ENCODE measurements at places on chromosomes 3 and 15.
A peak's percentile ranks its signal among the peaks of the same experiment; 100 is the strongest.

DNA sequence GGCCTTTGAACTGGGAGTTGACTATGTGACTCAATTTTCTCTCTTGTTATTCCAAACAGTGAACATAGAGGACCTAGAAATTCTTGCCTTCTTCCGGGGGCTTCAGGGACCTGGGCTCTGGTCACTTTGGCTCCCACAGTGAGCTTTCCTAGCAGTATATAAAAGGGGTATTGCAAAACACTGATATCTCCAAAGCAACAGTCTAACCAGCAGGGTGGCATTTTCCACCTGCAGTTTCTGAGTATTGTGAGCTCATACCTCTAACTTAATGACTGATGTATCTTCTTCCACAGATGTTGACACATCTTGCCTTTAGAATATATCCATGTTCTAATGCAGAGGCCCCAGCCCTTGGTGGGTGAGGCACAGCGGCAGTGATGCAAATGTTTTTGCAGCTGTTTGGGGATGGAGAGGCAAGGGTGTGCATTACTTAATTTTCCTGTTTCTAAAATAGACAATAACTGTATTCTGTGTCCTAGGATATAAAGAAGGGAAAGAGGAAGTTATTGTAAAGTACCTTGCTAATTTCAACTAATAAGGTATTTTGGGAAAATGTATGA is 45.7 kb upstream of the ADGRG7 start:
- DNase-seq = no peak

- no peak for DNase-seq
Observed at GRCh38 chr3:185465471-185465870, 33.4 kb downstream of the TMEM41A start.

GRCh38 chr3:15331606-15332404 is 581 bp downstream of the SH3BP5 start:
- DNase-seq = peak; percentile 32

- DNase-seq = no peak
Observed at GRCh38 chr3:189334064-189334920, 162.5 kb downstream of the TPRG1 start.

GRCh38 chr3:61530355-61530754 is 31.0 kb upstream of the PTPRG start:
- no peak for DNase-seq

GRCh38 chr15:61036136-61036535 is 193.0 kb downstream of the RORA start:
- no peak for DNase-seq

- DNase-seq = no peak
Observed at GRCh38 chr15:37823601-37824275, 110.7 kb upstream of the TMCO5A start.

DNA sequence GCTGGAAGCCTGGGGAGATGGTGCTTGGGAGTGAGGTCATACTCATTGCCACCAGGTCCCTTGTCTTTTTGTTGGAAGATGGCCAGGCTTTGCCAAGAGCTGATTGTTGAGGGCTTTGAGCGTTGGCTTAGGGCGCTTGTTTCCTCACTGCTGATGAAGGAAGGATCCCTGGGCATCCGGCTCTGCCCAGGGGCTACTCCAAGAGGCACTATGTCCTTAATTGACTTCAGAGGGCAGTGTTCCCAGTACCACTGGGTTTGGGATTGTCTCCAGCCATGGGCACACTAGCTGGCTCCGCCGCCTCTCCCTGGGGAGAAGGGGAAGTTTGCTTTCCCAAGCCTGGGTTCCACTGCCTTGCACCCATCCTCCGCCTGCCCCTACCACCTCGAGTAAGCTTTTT is 57.2 kb upstream of the RGMA start:
- no peak for DNase-seq

DNA sequence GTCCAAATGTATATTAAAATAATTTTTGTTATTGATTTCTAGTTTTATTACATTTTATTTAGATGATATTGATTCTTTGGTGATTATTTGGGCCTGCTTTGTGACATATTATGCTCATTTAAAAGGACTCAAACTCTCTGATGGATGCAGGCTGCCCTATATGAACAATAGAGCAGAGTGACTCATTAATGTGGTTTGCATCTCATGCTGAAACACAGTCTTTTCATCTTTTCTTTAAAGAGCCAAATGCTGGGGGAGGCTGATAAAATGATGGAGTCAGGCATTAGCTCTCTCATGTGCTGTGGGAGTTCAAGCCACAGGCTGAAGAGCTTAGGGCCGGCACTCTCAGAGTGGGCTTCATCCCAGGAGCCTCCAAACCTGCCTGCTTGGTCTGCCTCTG is 7.2 kb downstream of the PLA1A start:
- DNase-seq = no peak

- no peak for DNase-seq
Observed at GRCh38 chr3:17398959-17399551, 343.4 kb downstream of the TBC1D5 start.

GRCh38 chr3:170703121-170703588 is 117.3 kb upstream of the SLC7A14 start:
- DNase-seq = no peak

DNA sequence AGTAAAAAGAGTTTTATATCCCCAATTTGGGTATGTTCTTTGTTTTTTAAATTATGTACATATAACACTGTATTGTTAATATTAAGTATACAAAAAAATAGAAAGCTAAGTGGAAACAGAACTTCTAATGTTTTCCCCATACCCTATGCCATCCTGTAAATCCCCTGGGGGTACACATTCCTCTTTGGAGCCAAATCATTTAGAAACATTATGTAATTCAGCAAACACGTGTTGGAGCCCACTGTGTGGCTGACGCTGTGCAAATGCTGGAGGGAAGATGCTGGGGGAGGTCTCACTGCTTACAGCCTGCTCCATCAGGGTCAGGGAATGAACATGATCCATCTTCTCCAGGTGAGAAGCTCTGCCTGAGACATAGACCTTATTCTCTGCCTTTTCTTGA is 52.8 kb downstream of the CRTC3 start:
- no peak for DNase-seq

DNA sequence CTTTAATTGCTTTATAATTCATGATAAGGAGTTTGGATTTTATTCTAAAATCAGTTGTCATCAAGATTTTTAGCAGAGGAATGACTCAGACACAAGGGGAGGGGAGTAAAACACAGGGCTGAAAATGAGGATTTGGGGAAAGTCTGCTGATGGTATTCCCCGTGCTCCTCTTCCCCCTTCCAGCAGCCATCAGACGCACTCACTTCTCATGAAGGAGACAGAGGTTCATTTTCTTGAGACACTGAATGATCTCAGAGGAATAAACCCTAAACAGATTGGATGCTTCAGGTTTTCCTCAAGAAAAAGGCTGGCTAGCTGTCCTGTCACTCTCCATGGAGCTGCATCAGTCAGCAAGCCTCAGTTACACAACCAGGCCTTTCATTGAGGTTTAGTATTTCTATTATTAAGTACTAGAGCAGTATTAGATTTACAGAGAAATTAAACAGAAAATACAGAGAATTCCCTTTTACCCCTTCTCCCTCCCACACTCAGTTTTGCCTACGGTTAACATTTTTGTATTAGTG is 166.4 kb downstream of the C3orf70 start:
- DNase-seq = no peak

- no peak for DNase-seq
Observed at GRCh38 chr3:128235207-128235926, 82.1 kb downstream of the EEFSEC start.

GRCh38 chr3:29466442-29466841 is 185.6 kb downstream of the RBMS3 start:
- no peak for DNase-seq

GRCh38 chr3:8210882-8211341 is 290.7 kb upstream of the LMCD1 start:
- no peak for DNase-seq

- no peak for DNase-seq
Observed at GRCh38 chr3:16011376-16011775, 163.1 kb upstream of the GALNT15 start.

- DNase-seq = no peak
Observed at GRCh38 chr15:69668963-69669362, 216.3 kb downstream of the RPLP1 start.

DNA sequence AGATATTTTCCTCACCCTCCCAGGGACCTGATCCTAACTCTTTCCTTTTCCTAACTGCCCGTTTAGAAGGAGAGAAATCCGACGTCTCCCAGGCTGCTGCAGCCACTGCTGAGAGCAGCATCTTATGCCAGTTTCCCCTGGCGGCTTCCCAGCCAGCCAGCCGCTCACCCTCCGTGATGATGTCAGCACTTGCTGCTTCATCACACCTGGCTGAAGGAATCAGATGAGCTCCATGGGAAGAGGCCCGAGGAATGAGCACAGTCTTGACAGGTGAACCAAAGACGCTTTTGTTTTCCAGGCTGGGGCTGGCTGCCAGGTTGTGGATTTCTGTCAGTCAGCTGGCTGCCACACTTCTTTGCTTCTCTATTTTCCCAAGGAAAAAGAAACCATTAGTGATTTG is 445.1 kb upstream of the RBMS3 start:
- no peak for DNase-seq

GRCh38 chr3:52202384-52203077 is 4.6 kb downstream of the ALAS1 start:
- DNase-seq = no peak

DNA sequence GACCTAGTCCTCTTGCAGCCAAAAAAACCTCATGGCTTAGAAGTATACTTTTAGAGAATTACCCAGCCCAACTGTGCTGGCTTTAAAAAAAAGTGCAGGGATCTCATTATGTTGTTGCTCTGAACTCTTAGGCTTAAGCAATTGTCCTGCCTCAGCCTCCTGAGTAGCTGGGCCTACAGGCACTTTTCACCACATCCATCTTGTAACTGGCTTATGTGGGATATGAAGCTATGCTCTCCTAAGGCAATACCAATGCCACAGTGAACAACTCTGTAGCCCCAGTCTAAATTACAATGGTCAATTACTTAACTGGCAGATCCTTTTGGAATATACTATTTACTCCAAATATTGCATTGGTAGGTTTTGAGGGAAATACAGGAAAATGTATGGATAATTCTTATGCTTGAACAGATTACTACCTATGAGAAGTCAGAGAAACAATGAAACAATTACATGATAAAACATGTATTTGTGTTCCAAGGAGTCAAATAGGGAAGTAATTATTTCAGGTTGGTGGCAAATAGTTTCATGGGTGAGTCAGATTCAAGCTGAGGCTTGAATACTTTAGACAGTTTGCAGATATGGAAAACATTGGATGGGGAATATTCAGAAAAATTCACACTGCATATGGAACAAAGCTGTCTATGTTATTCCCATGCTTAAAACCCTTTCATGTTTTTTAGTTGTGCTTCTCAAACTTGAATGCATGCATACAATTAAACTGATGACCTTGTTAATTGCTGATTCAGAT is 34.6 kb upstream of the GPR149 start:
- DNase-seq = no peak

- no peak for DNase-seq
Observed at GRCh38 chr15:92165001-92165346, 228.7 kb upstream of the ST8SIA2 start.

DNA sequence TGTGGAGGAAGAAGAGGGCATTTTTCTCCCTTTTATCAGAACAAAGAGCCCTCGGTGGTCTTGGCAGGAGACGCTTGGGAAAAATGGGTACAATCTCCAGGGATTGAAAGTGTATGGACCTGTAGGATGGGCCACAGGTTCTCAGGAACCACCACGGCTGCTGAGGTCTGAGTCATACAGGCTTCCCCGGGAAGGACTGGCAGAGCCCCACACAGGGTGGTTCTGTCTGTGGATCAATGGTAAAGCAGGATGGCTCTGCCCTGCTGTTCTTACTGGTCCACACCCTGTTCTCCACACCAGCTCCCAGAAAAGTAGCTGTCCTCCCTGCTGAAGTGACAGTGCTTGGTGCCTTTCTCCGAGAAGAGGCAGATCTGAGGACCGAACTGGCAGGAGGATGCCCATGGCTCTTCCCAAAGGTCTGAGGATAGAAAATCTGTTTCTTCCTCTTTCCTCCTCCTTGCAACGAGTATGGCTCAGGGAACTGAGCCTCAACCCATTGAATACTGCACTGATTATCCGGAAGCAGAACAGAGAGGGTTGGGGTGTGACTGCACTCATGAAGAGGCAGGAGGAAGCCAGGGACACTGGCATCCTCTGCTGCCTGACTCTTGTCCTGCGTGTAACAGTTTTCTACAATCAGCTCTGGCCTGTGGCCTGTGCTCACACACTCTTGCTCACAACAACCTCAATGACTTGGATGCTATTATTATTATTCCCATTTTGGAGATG is 39.0 kb downstream of the KIF9 start:
- DNase-seq = no peak

- no peak for DNase-seq
Observed at GRCh38 chr15:77568973-77569728, 63.6 kb downstream of the LINGO1 start.

GRCh38 chr3:99875581-99875928 is 57.9 kb downstream of the CMSS1 start:
- no peak for DNase-seq

GRCh38 chr3:37952564-37952963 is 38.0 kb upstream of the VILL start:
- DNase-seq = no peak

- DNase-seq = no peak
Observed at GRCh38 chr15:30962079-30962478, 29.3 kb downstream of the MTMR10 start.

- no peak for DNase-seq
Observed at GRCh38 chr15:68749793-68750192, 70.9 kb downstream of the ANP32A start.

DNA sequence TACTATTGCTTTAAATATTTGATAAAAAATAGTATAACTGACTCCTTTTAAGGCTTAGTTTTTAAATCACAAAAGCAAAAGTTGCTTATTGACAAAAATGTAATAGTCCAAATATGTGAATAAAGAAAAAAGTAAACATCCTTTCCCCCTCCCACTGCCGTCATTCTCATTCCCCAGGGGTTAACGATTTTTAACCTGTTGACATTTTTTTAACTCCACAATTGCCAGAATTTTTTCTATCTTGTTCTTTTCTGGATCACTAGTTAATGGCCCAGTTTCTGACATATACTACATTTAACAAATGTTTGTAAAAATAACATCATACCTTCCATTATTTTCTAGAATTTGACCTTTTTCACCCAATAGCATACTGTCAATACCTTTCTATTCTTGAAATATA is 60.6 kb upstream of the TCF12 start:
- no peak for DNase-seq

- no peak for DNase-seq
Observed at GRCh38 chr3:175255698-175256097, 396.6 kb downstream of the NAALADL2 start.

DNA sequence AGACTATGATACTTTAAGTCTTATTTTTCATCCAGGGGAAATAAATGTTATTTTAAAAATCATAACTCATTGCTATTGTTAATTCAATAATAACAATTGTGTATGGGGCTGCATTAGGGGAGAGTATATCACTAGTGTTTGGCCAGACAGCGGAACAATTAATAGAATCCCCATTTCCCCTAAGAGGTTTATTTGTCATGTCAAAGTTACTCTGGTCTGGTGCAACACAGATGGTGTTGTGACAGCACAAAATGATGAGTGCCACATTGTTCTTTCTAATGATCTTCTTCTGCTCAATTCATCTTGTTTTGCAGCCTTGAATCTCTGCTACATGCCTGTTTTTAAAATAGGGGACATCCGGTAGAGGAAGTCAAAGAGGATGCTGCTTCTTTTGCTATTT is 351.6 kb downstream of the NSUN3 start:
- no peak for DNase-seq

GRCh38 chr3:94071713-94072284 is 8.9 kb downstream of the NSUN3 start:
- DNase-seq = no peak
